Activated CD8-positive, alpha-beta memory T cell treated with anti-CD3 and anti-CD28 coated beads, Interleukin-2, amount 10 ng/mL, durations not matched to agents 7 days and 5 days (primary cell): ENCODE measurements at places on chromosomes 4 and X.

DNA sequence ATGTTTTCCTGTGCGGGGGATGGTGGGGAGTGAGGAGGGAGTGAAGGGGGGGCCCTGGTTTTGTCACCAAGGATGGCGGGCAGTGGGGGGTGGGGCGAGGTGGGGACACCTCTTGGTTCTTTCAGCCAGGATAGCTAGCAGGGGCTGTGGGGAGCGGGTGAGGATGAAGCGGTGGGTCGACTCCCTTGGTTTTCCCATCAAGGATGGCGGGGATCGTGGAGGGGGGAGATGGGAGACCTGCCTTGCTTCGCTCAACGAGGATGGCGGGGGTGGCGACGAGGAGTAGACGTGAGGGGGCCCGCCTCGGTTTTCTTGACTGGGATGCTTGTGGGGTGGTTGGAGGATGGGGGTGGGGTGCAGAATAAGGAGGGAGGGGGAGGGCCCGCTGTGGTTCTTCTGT lies 643 bp downstream of the FHL1 start:
- H3K4me3 ChIP-seq, result peak overlapping the region; percentile 35
- DNase-seq, result no peak
- peaks cover 18% of the 10 kb centered on the region for H3K4me1 ChIP-seq
- H3K27ac ChIP-seq, result no peak overlapping the region
- peaks cover 16% of the 10 kb centered on the region for H3K27me3 ChIP-seq

DNA sequence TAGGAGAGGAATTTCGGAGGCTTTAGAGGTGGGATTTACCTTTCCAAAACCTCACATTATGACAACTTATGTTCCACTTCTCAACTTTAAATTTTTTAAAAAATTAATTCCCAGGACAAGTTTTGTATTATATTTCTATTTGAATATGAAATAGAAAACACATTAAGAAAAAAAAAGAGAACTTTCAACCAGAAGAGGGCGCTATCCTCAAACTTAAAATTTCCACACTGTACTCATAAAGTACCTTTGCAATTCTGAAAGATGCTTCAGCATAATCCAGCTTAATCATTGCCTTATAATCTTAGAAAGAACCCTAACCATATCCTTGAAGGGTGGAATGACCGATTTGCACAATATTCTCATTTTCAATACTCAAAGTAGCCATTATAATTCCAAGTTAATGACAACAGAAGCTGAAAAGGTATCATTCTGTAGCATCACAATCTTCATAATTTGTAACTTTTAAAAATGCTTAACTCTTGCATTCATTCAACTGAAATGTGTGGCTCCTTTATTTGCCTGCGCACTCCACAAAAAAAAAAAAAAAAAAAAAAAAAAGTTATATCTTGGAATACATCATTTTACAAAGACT lies 158.0 kb downstream of the KCNIP4 start:
- H3K4me1 ChIP-seq, result no peaks in the 10 kb centered on the region
- no peak overlapping the region for H3K4me3 ChIP-seq
- no peak overlapping the region for H3K27ac ChIP-seq
- no peaks in the 10 kb centered on the region for H3K36me3 ChIP-seq
- DNase-seq, result no peak

DNA sequence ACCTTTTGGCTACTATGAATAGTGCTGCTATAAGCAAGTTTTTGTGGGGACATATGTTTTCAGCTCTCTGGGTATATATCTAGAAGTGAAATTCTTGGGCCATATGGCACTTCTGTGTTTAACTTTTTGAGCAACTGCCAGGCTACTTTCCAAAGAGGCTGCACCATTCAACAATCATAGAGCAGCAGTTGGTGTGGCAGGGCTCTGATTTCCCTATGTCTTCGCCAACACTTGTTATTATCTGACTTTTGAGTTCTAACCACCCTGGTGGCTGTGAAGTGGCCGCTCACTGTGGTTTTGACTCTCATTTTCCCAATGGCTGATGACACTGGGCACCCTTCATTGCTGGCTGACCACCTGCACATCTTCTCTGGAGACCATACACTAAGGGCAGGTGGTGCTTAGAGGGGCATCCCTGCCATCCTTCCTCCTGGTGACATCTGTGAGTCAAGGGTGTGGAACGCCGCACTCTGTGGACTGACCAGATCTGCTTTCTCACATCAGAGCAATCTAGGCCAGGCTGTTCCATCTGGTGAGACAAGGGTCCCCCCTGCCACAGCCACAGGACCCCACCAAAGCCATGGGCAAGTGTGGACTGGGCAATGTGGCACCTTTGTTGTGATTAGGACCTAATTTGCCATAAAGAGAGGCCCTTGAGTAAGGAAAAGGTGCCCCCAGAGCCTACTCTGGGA lies 49.6 kb downstream of the ZFYVE28 start:
- peaks cover 12% of the 10 kb centered on the region for H3K36me3 ChIP-seq
- H3K4me3 ChIP-seq, result no peak overlapping the region
- H3K4me1 ChIP-seq, result peaks cover 4% of the 10 kb centered on the region

DNA sequence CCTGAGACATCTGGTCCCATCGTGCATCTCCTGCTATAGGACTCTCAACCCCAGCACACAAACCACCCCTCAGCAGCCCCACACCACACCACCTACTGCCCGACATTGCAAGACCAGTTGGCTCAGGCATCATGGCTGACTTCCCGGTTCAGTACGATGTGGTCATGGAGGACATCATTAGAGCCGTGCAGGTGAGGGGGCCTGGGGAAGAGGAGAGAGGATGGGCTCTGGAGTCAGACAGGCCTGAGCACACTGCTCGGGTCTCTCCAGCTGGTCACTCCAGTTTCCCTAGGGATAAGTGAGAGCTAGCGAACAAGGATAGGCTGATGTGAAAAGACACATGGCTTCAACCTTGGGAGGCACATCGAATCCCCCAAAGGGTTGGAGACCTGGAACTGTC lies 17.2 kb downstream of the MAGED2 start:
- no peak for DNase-seq
- no peak overlapping the region for H3K27ac ChIP-seq
- H3K4me1 ChIP-seq, result no peaks in the 10 kb centered on the region
- no peaks in the 10 kb centered on the region for H3K27me3 ChIP-seq
- H3K4me3 ChIP-seq, result no peak overlapping the region
- no peaks in the 10 kb centered on the region for H3K36me3 ChIP-seq

GRCh38 chrX:48791063-48791820 lies 4.9 kb downstream of the GATA1 start:
- no peaks in the 10 kb centered on the region for H3K36me3 ChIP-seq
- DNase-seq, result no peak
- no peak overlapping the region for H3K27ac ChIP-seq
- H3K27me3 ChIP-seq, result peaks cover 9% of the 10 kb centered on the region
- H3K4me1 ChIP-seq, result peaks cover 9% of the 10 kb centered on the region

GRCh38 chr4:122788935-122789334 lies 37.7 kb upstream of the FGF2 start:
- H3K4me1 ChIP-seq, result peaks cover 23% of the 10 kb centered on the region
- no peak for DNase-seq
- no peak overlapping the region for H3K4me3 ChIP-seq
- H3K36me3 ChIP-seq, result peaks cover 4% of the 10 kb centered on the region
- H3K27ac ChIP-seq, result no peak overlapping the region

DNA sequence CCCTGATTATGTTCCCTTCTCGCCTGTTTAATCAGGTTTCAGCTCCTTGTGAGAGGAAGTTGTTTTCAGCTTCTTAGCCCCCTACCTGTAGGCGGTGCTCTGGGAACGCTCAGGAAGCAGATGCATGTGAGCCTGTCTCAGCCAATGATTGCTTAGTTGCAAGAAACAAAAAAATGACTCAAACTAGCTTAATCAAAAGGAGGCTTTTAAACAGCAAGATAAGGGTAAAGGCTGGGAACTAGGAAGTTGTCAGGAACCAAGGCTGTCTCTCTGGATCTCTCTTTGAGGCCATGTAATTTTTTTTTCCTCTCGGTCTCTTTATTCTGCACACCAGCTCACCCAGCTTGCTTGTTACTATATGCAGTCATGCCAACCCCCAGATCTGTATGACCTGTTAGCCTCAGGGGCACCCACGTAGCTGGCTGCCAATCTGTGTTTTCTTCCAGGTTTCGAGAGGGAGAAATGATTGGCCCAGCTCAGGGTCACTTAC lies 109.1 kb downstream of the PTTG2 start:
- DNase-seq, result no peak
- no peak overlapping the region for H3K27ac ChIP-seq
- no peak overlapping the region for H3K4me3 ChIP-seq
- H3K27me3 ChIP-seq, result no peaks in the 10 kb centered on the region
- peaks cover 15% of the 10 kb centered on the region for H3K4me1 ChIP-seq

DNA sequence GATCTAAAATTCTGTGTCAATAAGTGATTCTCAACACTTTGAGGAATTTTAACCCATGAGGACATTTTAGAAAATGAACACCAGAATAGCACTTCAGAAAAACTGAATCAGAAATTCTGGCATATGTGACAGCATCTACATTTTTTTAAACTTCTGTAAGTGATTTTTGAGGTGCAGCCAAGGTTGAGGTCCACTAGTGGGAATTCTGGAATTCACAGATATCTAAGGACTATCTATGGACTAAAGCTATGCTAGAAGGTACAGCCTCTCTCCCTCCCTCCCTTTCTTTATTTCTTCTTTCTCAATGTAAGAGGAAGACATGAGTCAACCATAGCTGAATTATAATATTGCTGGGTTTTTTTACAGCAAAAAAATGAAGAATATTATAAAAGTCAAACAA lies 508.2 kb upstream of the ATOH1 start:
- H3K4me3 ChIP-seq, result no peak overlapping the region
- H3K36me3 ChIP-seq, result no peaks in the 10 kb centered on the region
- no peaks in the 10 kb centered on the region for H3K4me1 ChIP-seq
- no peak overlapping the region for H3K27ac ChIP-seq
- DNase-seq, result no peak
- no peaks in the 10 kb centered on the region for H3K27me3 ChIP-seq

GRCh38 chr4:138509346-138509745 lies 267.2 kb upstream of the SLC7A11 start:
- DNase-seq, result no peak
- H3K27ac ChIP-seq, result no peak overlapping the region
- no peaks in the 10 kb centered on the region for H3K36me3 ChIP-seq
- no peaks in the 10 kb centered on the region for H3K27me3 ChIP-seq

DNA sequence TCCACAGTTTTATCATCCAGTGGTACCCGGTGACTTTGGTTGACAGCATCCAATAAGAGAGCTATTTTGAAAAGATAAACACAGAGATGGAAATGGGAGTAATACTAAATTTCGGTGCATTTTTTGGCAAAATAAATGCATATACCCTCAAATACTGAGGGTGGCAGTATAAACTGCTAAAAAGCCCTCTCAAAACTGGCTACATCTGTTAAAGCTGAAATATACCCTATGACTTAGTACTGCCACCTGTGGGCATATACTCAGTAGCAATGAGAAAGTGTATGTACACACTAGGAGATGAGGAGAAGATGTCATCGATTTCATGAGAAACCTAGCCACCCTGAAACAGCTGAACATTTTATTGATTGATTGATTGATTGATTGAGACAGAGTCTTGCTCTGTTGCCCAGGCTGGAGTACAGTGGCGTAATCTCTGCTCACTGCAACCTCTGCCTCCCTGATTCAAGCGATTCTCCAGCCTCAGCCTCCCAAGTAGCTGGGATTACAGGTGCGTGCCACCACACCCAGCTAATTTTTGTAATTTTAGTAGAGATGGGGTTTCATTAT lies 12.2 kb upstream of the TMEM128 start:
- H3K36me3 ChIP-seq, result no peaks in the 10 kb centered on the region
- H3K4me1 ChIP-seq, result peaks cover 5% of the 10 kb centered on the region
- DNase-seq, result no peak
- no peak overlapping the region for H3K27ac ChIP-seq
- H3K27me3 ChIP-seq, result no peaks in the 10 kb centered on the region
- no peak overlapping the region for H3K4me3 ChIP-seq

DNA sequence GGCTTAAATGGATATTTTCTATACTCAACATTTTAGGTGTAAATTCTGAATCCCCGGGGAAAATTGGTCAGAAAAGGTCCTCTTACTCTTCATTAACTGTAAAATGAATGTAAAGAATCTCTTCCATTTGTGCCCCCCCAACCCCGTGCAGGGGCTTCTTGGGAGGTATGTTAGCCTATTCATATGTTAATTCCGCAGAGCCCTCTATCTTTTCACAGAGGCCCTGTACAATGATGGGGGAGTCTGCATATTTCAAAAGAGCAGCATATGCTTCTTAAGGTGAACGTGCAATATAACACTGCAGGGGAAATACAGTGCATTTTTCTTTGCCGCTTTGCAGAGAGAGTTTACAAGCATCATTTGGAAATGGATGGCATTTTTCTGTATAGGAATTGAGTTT lies 88.5 kb upstream of the CXorf66 start:
- no peak overlapping the region for H3K27ac ChIP-seq
- H3K27me3 ChIP-seq, result no peaks in the 10 kb centered on the region
- DNase-seq, result no peak

DNA sequence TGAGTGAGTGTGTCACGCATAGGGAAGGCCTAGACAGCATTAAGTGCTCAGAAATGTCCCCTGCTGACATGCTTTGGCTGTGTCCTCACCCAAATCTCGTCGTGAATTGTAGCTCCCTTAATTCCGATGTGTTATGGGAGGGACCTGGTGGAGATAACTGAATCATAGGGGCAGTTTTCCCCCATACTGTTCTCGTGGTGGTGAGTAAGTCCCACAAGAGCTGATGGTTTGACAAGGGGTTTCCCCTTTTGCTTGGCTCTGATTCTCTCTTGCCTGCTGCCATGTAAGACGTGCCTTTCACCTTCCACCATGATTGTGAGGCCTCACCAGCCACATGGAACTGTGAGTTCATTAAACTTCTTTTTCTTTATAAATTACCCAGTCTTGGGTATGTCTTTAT lies 78.0 kb downstream of the NSUN7 start:
- peaks cover 7% of the 10 kb centered on the region for H3K36me3 ChIP-seq
- H3K4me3 ChIP-seq, result no peak overlapping the region
- no peaks in the 10 kb centered on the region for H3K4me1 ChIP-seq
- no peak for DNase-seq
- H3K27ac ChIP-seq, result no peak overlapping the region

GRCh38 chr4:40986375-40986774 lies 228.0 kb downstream of the APBB2 start:
- peaks cover 4% of the 10 kb centered on the region for H3K27me3 ChIP-seq
- no peak overlapping the region for H3K4me3 ChIP-seq
- no peak overlapping the region for H3K27ac ChIP-seq
- no peaks in the 10 kb centered on the region for H3K4me1 ChIP-seq
- no peak for DNase-seq
- H3K36me3 ChIP-seq, result no peaks in the 10 kb centered on the region

DNA sequence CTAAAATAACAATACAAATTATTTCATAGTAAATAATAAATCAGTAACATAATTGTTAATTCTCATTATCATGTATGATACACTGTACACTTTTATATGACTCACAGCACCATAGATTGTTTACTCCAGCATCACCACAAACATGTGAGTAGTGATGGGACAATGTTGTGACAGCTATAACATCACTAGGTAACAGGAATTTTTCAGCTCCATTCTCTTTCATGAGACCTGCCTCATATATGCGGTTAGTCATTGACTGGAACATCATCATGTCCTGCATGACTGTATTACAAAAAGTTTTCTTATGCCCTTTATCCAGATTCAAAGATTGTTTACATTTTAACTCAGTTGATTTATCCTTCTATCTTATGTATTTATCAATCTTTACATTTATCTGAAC lies 1530.0 kb downstream of the PCDH18 start:
- H3K36me3 ChIP-seq, result no peaks in the 10 kb centered on the region
- H3K27ac ChIP-seq, result no peak overlapping the region
- no peak overlapping the region for H3K4me3 ChIP-seq
- DNase-seq, result no peak
- H3K27me3 ChIP-seq, result no peaks in the 10 kb centered on the region

- H3K4me3 ChIP-seq, result no peak overlapping the region
- H3K36me3 ChIP-seq, result peaks cover 66% of the 10 kb centered on the region
- H3K4me1 ChIP-seq, result peaks cover 65% of the 10 kb centered on the region
- H3K27ac ChIP-seq, result peak overlapping the region; percentile 31
- no peak for DNase-seq
Measured at GRCh38 chr4:102575369-102576129, 74.4 kb downstream of the NFKB1 start.
